ENCODE measurements at places on chromosomes 3 and 15.

DNA sequence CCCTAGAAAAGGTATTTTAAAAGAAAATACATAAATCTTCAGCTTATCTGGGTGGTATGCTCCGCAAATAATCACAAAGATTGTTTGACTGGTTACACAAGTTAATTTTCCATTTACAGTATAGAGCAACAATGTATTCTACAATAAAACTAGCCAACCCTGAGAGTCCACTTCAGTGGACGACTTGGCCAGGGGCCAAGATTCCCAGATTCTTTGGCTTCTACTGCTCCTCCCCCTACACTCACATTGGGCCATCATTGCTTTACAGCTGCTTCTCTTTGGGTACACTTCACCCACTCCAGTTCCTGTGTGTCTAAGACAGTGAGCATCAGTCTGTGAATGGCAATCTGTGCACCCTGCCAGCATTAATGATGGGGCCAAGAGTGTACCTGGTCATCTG is 17.2 kb upstream of the PRICKLE2 start:
- DNase-seq: no peak

DNA sequence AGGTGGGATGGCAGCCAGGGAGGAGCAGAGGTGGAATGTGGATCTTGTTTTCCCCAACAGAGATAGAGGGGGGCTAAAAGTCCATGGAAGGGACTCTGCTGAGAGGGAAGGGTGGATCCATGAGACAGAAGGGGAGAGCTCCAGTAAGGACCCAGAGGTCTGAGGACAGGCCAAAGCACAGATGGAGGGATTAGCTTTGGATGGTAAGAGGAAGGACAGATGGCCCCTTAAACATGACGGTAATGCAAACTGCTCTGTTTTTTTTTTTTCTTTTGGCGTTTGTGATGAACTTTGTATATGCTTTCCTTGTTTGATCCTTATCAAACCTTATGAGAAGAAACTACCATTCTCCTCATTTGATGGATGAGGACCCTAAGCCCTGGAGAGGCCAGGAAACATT is 96.2 kb downstream of the IGF1R start:
- DNase-seq: no peak

- no peak for DNase-seq
These were observed 43.0 kb downstream of the BCL2L10 start for GRCh38 chr15:52069559-52069958.

GRCh38 chr3:125107861-125108567 is 52.2 kb upstream of the HEG1 start:
- no peak for DNase-seq

DNA sequence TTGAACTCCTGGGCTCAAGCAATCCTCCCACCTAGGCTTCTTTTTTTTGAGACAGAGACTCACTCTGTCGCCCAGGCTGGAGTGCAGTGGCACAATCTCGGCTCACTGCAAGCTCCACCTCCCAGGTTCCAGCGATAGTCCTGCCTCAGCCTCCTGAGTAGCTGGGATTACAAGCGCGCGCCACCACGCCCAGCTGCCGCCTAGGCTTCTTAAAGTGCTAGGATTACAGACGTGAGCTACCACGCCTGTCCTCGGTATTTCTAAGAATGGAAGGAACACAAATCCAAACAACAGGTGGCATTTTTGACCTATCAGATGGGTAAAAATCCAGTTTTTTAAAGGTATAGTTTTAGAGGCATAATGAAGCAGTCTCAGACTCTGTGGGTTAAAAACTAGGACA is 113.8 kb downstream of the ANP32A start:
- DNase-seq: no peak

DNA sequence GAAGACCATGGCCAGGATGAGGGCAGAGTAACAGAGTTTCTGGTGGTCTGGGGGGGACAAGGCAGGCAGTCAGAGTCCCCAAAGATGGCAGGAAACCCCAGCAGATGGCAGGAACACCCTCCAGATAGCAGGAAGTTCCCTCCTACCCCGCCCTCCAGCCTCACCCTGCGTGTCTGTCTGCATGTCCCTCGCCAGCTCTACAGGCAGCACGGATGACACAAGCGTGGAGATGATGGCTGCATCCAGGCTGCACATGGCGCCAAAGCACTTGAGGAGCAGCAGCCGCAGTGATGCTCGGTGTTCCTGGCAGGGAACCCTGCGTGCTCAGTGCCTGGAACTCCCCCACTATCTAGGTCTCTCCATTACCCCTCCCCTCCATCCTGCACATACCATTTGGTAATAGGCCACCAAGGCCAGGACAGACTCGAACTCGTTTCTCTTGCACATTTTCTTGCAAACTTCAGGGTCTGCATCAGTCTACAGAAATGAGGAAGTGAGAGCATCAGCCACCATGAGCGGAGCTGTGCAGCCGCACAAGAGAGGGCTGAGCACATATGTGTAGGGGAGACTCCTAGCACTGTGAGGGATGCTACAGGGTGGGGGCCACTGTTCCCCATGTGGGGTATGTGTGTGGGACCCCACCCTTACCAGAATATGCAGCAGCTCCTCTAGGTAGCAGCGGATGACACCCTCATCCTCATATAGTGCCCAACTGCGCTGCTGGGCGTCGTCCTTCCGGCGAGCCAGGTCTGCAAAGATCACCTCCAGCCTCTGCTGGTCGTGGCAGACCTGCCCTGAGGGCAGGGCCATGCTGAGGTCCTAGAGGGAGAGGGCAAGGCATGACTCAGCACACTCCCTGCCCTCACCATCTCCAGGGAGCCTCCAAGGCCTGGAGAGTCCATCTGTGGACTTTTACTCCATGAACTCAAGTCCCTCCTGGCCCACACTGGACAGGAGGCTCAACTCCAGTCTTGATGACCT is 6.0 kb downstream of the NCKIPSD start:
- no peak for DNase-seq

DNA sequence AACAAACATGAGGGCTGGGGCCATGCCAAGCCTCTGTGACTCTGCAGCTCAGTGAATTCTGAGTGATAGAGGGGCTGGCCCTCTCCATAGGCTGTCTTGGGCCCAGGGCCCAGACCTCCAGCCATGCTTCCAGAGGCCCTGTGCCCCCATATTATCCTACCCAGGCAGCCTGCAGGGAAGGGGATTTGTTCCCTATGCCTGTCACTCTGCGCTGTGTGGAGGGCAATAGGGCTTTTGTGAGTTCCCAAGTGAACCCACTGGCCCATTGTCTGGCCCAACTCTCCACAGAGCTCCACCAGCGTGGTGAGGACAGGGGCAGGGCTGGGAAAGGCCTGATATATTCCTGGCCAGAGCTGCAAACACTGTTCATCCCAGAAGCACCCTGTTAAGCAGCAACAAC is 113.2 kb downstream of the EPHB1 start:
- DNase-seq: no peak

Measured in stimulated activated CD4-positive, alpha-beta T cell treated with anti-CD3 and anti-CD28 coated beads, Interleukin-15, amount 100 ng/mL, for 48 hours (primary cell).